GM18507 (cell line): ENCODE measurements at places on chromosomes 3 and 15.

DNA sequence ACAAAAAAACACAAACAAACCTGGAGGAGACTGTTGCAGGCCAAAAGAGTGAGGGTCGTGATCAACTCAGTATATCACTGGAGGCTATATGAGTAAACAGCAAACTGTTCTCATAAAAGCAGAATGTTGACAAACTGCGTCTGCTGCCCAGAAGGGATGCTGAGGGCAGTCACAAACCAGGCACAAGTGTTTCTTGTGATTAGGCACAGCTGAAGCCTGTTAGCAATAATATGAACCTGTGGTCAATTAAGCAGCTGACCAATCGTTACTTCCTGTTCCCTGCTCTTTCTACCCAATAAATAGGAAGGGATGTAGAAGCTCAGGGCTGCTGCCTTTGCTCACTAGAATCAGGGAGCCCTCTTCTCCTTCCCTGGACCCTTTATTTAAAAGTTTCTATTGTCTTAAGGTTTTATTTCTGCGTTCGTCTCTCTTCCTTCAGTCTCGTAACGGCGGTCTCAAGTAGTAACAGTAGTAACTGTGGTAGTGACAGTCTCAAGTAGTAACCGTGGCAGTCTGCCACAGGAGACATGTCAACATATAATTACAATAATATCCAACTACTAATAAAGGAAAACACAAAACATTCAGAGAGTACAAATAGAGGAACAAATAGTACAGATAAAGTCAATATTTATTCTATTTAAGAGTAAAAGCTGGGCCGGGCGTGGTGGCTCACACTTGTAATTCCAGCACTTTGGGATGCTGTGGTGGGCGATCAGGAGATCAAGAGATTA lies 698.4 kb upstream of the CCDC54 start:
- DNase-seq = no peak

- DNase-seq = no peak
These were observed 115.1 kb downstream of the AKAP13 start for GRCh38 chr15:85495544-85495943.

GRCh38 chr3:50656417-50657195 lies 18.1 kb upstream of the DOCK3 start:
- no peak for DNase-seq

DNA sequence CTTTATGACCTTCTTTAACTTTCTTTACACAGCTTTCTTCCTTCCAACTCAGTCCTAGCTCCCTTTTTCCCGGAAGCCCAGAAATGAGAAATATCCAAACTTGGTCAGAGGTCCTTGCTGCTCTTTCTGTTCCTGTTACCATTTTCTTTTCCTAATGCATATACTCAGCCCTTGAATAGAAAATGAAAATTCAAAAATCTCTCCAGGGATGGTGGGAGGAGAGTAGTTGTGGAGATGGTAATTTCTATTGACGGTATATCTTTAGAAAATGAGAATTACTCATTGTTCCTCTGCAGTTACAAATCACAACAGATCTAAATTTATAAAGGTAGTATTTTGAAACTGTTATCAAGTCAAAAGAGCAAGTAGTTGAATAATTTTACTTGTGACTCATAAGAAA lies 255.1 kb downstream of the NEK10 start:
- DNase-seq = no peak

DNA sequence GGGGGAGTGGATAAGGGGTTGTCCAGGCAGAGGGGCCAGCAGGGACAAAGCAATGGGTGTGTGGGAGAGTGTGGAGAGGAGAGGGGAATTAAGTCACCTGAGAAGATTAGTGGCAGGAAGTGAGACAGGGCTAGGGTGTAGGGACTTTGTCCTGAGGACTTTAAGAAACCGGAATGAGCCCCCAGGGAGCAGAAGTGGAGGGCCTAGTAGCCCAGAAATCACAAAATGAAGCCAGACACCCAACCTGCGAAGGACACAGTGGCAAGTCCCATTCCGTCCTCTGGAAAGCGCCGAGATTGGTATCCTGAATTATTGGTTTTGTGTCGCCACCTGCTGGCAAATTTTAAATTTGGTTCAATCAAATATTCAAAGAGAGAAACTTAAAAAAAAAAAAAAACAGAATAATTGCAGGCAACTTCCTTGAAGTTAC lies 78.0 kb upstream of the SLC25A36 start:
- DNase-seq = peak; percentile 25

- DNase-seq = no peak
These were observed 118.2 kb downstream of the EFHB start for GRCh38 chr3:19815805-19816204.
